ENCODE measurements at places on chromosomes 16 and 17.

DNA sequence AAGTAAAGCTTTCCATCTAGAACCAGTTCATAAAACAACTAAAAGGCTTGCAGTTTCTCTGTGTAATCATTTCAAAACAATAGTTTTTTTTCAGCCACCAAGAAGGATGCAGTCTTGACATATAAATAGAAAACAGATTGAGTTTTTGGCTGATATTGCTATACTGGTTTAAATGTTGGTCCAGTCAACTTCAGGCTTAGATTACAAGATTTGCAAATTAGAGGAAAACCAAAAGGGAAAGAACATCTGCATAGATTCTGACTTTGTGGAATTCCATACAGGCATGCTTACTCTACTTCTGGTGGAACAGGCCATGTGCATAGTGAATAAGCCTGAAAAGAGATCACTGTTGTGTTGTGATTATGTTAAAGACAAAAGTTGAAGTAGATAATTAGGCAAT is 150.3 kb downstream of the BCAS3 start:
- DNase-seq: no peak

GRCh38 chr16:63650550-63650949 is 1471.3 kb downstream of the CDH11 start:
- no peak for DNase-seq

DNA sequence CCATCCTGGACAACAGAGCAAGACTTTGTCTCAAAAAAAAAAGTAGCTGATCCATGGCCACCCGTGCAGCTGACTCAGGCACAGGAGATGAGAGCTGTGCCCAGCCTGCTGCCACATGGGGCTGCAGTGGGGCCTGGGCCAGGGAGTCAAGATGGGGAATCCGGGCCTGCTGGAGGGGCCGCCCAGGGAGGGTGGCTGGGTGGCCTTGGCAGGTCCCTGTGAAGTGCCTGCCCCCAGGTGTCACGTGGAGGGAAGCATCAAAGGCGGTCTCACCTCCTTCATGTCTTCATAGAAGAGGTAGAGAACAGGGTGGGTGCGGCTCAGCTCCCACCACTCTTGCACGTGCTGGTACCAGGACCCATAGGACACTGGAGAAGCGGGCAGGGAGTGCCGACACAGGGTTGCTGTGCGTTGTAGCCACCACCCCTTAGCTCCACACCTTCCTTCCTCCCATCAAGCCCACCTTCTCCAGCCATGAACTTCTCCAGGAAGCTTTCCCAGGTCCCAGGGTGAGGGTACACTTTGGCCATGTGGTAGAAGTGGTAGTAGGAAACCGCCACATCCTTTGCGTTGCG is 3.8 kb downstream of the SULT1A2 start:
- no peak for DNase-seq

DNA sequence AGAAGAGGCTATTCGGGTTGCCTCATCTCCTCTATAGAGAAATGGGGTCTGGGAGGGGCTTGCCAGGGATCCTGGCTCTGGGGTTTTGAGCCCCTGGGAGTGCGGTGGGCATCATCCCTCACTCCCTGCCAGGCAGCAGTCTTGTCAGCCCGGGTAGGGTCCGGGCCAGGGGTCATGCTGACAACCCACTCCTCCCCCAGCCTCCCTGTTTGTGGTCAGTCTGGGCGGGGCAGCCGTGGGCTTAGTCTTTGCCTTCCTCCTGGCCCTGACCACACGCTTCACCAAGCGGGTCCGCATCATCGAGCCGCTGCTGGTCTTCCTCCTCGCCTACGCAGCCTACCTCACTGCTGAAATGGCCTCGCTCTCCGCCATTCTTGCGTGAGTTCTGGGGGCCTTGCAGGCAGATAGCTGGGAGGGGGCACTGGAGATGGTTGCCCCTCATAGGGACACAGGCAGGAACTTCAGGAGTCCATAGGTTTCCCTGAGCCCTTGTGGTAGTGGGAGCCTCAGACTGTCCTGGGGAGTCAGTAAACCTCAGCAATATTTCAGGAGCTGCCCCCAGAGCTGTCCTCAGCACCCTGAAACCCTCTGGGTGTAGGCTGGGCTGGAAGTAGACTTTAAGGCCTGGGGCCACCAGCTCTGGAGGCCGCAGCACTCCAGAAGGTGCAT is 6.9 kb downstream of the SLC9A5 start:
- no peak for DNase-seq

- DNase-seq: no peak
Observed at GRCh38 chr17:46820592-46821450, 2.3 kb upstream of the WNT3 start.

DNA sequence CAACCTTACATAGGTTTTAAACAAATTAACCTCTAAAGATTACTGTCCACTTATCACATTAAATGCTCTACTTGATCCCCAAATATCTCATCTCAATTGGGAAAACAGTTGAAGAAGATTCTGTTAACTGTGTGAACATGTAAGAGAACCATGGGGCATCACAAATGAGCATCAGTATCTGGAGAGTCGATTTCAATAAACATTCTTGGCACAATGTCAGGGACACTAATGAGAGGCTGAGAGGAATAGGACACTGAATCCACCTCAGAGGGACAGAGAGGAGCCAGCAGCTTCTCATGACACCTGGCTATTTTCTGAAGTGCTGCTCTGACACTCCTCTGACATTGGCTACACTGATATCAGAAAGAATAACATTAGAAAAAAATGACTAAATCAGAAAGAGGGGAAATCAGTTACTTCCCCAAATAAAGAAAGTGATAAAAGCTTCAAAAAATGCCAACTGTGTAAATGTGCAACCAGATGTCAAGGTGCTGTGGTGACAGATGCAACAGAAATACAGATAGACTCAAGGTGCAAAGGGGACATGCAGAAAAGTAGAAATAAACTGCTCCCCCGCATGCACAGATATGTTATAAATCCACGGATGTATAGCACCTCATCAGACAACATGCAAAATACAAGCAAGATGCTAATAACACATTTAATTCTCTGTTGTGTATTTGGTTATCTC is 67.4 kb downstream of the SNX11 start:
- DNase-seq: peak; percentile 20

- no peak for DNase-seq
Observed at GRCh38 chr17:30782206-30782605, 42.3 kb downstream of the CRLF3 start.

DNA sequence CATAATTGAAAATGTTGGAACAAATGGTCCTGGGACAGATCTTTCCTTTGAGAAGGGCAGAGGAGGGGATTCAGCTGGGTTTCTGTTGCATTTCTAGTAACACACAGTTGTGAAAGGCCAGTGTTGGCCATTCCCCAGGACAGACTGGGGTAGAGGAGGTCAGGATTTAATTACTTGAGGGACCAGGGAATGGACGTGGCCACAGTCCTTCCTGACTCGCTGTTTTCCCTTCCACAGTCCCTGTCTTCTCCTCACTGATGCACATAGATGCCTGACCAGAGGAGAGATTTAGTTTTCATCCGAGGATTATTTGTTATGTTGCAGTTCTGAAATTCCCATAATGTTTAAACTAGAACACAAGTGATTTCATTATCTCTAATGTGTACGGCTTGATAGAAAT is 25.2 kb upstream of the HEATR6 start:
- DNase-seq: no peak

DNA sequence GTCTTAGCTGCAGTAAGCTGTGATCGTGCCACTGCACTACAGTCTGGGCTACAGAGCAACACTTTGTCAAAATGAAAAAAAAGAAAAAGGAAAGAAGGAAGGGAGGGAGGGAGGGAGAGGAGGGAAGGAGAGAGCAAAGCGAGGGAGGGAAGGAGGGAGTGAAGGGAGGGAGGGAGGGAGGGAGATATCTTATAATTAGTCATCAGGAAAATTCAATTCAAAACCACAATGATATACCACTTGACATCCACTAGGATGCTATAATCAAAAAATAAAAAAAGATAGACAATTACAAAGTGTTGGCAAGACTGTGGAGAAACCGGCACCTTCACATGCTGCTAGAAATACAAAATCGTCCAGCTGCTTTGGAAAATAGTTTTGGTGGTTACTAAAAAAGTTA is 93.8 kb downstream of the CDC27 start:
- DNase-seq: no peak

DNA sequence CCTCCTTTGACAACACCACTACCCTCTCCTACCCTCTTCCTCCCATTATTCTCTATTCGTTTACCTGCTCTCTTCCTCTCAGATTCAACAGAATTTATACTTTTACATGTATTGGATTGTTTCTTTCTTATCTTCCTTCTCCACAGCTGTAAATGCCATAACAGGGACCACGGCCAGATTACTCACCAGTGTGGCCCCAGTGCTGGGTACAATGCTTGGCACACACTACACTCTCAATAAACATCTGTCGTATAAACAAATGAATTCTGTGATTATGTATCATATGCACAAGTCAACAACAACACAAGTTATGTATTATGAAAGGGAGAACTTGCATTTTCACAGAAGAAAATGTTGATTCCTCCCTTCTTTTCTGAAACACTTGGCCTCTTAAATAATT is 20.0 kb downstream of the AARSD1 start:
- DNase-seq: no peak

- DNase-seq: no peak
Observed at GRCh38 chr17:5552841-5553240, 31.5 kb downstream of the NLRP1 start.

- DNase-seq: no peak
Observed at GRCh38 chr16:52078716-52079655, 468.0 kb downstream of the TOX3 start.

- no peak for DNase-seq
Observed at GRCh38 chr17:32609085-32609484, 122.3 kb downstream of the CDK5R1 start.

- no peak for DNase-seq
Observed at GRCh38 chr17:82058230-82058854, 6.6 kb downstream of the GPS1 start.

DNA sequence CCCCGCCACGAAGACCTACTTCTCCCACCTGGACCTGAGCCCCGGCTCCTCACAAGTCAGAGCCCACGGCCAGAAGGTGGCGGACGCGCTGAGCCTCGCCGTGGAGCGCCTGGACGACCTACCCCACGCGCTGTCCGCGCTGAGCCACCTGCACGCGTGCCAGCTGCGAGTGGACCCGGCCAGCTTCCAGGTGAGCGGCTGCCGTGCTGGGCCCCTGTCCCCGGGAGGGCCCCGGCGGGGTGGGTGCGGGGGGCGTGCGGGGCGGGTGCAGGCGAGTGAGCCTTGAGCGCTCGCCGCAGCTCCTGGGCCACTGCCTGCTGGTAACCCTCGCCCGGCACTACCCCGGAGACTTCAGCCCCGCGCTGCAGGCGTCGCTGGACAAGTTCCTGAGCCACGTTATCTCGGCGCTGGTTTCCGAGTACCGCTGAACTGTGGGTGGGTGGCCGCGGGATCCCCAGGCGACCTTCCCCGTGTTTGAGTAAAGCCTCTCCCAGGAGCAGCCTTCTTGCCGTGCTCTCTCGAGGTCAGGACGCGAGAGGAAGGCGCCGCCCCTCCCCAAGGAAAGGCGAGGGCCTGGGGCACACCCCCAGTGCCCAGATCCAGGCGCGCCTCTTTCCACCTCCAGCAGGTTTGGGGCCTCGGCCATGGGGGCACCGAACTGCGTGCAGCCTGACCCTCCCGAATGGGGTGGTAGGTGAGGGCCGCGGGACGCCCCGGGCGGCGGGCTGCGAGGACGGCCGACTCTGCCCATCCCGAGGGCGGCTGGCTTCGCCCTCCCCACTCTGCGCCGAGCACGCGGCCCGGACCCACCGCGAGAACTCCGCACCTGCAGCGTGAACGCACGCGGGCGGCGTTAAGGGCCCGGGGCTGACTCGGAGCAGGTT is 664 bp downstream of the HBQ1 start:
- peak; percentile 70 for DNase-seq

DNA sequence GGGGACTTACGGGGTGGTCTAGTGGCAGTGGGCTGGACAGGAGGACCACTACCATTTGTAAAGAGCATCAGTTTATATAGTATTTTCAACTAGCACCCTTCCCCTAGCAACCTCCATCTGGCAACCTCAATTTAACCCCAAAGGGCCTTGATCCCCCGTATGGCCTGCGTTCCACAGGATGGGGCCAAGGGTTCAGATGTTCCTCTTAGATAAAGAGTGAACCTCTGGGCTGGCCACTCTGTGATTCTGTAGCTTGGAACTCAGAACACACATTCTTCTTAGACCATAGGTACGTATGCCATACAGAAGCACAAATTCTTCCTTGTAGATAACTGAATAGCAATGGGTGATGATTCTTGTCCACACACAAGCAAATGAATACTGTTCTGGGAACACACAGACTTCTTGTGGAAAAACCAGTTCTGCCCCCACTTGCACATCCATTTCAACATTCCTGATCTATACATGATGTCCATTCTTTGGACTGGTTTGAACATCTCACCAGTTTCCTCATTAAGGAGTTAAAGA is 1.9 kb upstream of the GGA2 start:
- no peak for DNase-seq

DNA sequence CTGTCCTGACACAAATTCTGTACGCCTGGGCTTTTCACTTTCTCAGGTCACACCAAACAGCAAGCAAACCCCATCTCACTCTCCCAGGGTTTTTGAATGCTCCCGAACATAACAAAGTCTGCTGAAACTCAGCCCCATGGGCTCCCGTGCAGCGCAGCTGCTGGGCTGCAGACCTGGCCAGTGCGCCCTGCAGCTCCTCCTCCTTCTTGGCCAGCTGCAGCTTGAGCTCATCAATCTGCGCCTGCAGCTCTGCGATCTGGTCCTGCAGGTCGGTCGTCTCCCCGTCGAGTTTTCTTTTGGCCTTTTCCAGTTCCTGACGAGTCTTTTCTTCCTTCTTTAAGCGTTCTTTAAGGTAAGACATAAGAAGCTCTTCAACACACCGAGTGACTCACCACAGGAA is 70.5 kb downstream of the NDEL1 start:
- no peak for DNase-seq

DNA sequence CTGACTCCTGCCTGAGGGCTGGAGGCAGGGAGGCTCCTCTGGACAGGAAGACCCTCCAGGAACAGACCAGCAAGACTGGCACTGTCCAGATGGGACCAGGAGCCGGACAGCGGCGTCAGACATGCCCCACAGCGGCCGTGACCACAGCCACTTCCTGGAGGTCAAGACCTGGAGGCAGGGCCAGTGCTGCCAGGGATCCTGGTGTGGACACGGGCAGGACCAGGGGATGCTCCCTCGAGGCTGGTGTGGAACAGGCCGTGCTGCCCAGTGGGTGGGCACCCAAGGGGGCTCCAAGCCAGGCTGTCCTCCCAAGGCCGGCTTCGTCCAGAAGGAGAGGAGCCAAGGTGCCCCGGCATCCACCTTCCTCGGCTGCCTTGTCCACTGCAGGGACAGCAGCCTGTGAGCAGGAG is 4.5 kb upstream of the CCDC57 start:
- no peak for DNase-seq

DNA sequence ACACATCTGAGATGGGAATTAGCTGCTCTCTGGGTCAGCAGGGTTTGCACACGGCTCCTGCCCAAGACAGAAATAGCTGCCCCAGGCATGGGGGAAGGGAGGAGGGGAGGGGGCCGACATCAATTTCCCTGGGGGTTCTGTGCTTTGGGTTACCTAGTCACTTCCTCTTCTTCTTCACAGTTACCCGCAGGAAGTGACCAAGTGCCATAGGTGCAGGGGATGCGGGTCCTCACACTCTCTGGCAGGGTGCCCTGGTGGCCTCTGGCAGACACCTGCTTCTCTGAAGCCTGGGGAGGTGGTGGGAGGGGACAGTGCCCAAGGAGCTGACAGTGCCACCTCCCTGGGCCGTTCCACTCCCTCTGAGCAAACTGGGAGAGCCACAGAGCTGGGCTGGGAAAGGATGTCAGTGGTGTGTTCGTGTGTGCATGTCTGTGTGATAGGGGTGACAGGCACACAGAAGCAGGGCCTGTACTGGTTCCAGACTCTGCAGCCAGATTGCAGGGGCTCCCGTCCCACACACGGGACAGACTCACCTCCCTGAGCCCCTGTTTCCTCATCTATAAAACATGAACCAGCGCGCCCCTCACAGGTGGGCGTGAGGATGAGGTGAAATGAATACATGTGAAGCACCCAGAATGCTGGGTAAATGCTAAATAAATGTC is 18.2 kb downstream of the SCN4A start:
- peak; percentile 43 for DNase-seq
